ENCODE measurements at places on chromosomes 4 and X.

GRCh38 chrX:130702867-130703707, 199.9 kb downstream of the ENOX2 start:
- DNase-seq: no peak

GRCh38 chr4:146567396-146567795, 45.7 kb upstream of the SLC10A7 start:
- DNase-seq: no peak

GRCh38 chrX:116499780-116500179, 37.0 kb upstream of the CT83 start:
- no peak for DNase-seq

DNA sequence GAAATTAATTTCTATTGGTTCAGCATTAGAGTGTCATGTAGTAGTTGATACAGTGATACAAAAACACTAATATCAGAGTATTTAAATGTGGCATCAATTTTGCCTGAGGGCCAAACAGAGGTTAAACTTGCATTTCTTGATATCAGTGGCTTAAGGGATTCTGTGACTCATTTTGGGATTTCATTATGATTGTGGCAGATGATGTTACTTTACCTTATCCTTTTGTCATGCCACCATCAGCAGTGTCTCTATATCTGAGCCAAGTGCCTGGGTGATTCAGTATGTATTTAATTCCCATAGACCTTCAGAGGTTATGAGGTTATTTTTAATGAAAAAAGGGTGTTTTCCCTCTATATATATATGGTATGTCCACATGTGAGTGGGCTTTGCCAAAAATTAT, 582.9 kb downstream of the ADGRL3 start:
- DNase-seq: no peak

- no peak for DNase-seq
Observed at GRCh38 chr4:9804918-9805317, 23.5 kb downstream of the DRD5 start.

GRCh38 chr4:19623866-19624265, 627.8 kb upstream of the SLIT2 start:
- no peak for DNase-seq

- DNase-seq: no peak
Observed at GRCh38 chr4:16192631-16193518, 33.4 kb downstream of the TAPT1 start.

GRCh38 chrX:19019996-19020395, 36.1 kb upstream of the PHKA2 start:
- DNase-seq: no peak

DNA sequence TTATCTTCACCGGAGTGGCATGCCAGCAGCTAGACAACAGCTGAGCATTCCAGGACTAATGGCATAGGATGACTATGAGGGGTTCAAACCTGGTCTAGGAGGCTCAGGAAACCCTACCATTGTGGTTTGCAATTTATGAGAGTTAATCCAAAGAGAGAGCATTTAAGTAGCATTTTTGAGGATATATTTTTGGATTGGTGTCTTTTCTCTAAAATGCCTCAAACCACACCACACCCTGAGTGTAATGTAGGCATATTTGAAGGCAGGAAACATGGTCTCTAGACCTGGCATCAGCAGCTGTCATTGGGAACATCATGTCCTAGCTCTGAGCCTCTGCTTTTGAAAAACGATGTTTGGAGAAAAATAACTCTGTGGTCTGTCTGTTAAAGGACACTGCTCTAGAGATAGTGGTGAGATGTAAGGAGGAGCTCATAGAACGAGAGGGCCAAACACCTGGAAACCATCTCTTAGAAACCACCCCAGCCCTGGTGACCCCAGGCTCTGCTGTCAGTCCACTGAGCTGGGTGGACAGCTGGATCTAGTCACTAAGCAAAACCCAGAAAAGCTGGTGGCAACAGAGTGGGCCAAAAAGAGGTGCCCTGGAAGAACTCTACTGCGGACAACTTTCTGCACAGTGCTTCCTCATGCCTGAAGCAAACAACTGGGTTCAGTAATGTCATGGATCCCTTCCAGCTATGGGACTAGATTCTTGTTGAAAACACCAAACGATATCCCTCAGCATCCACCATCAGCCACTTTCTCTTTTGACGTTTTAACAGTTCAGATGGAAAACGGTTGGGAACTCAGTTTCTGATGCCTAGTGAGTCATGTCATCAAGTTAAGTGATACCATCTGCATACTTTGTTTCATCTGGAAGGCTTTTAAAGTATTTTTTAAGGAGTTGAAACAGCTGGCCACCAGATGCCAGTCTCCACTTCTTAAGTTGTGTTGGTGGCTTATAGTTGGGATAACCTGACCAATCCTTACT, 100.2 kb upstream of the C1QTNF7 start:
- no peak for DNase-seq

DNA sequence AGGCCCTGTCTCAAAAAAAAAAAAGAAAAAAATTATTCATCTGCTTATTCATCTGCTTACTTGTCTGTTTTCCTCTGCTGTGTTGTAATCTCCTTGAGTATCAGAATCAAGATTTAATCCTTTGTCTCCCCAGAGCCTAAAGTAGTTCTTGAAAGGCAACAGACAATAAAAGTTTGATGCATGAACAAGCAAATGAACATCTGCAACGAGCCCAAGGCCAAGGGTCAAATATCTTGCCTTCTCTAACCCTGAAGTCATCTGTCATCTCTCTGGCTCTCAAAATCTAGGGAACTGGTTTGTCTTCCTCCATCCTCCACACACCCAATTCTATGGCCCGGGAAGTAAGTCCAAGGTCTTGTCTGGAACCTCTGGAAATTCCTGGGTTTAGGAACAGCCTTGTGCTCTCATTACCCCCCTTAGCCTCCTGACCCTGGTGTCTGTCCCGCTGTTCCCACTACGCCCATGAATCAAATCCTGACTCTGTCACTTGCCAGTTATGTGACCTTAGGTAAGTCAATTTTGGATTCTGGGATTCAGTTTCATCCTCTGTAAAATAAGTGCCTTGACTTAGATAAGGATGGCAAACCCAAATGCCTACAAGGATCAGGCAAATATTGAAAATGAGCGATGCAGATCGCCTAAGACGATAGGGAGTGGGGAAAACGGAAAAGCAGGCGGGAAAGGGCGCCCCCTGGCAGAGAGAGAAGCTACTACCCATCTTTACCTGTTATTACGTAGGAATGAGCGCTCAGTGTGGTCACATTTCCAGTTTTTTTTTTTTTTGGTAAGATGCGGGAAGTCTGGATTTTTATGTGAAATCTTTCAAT, 102.7 kb upstream of the DHX15 start:
- no peak for DNase-seq

- no peak for DNase-seq
Observed at GRCh38 chr4:34644579-34645115, 1599.7 kb downstream of the ARAP2 start.

GRCh38 chr4:101983835-101984234, 193.3 kb downstream of the BANK1 start:
- DNase-seq: no peak

DNA sequence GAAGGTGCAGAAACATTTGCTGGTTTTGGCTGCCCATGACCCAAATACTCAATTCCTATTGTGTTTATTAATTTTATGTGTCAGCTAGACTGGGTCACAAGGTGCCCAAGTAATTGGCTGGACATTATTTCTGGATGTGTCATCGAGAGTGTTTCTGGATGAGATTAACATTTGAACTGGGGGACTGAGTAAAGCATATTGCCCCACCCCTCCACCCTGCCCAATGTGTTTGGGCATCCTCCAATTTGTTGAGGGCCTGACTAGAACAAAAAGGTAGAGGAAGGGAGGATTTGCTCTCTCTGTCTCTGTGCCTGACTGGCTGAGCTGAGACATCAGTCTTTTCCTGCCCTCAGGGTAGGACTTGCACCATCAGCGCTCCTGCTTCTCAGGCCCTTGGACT, 29.7 kb upstream of the LCORL start:
- no peak for DNase-seq

DNA sequence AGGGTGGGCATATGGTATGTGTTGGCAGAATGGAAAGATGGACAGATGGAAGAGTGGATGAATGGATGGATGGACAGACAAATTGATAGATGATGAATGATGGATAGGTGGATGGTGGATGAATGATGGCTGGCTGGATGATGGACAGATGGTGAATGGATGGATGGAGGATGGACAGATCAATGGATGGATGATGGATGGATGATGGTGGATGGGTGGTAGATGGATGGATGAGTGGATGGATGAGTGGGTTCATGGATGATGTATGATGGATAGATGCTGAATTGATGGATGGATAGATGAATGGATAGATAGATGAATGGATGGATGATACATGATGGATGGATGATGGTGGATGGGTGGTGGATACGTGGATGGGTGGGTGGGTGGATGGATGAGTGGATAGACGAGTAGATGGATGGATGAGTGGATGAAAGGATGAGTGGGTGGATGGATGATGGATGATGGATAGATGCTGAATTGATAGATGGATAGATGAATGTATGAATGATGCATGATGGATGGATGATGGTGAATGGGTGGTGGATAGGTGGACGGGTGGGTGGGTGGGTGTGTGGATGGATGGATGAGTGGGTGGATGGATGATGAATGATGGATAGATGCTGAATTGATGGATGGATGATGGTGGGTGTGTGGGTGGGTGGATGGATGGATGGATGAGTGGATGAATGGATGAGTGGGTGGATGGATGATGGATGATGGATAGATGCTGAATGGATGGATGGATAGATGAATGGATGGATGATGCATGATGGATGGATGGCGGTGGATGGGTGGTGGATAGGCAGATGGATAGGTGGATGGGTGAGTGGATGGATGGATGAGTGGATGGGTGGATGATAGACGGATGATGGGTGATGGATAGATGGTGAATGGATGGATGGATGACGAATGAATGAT, 249.6 kb downstream of the AFAP1 start:
- DNase-seq: no peak

DNA sequence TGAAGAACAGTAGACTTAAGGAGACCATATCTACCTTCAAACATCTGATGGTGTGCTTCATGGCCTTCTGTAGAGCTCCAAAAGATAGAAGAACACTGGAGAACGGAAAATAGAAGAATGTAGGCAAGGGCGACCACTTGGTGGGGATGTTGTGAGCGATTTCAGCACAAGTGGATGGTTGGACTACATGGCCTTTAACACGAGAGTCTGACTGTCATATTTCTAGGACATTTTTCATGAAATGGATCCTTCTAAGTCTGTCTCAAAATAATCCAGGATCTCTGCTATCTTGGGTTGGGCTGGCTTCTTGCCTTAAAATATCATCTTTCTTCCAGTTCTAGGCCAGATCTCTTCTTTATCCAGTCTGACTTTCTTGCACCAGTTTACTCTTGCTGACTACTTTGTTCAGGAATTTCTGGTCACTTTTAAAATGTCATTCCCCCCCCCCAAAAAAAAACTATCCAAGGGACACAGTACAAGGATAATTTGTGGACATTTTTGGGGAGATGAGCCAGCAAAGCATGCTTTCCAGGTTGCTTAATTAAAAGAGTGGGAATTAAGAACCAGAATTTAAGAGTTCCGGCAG, 1.2 kb upstream of the MID1IP1 start:
- no peak for DNase-seq

- no peak for DNase-seq
Observed at GRCh38 chr4:105741548-105741947, 33.0 kb downstream of the GSTCD start.

DNA sequence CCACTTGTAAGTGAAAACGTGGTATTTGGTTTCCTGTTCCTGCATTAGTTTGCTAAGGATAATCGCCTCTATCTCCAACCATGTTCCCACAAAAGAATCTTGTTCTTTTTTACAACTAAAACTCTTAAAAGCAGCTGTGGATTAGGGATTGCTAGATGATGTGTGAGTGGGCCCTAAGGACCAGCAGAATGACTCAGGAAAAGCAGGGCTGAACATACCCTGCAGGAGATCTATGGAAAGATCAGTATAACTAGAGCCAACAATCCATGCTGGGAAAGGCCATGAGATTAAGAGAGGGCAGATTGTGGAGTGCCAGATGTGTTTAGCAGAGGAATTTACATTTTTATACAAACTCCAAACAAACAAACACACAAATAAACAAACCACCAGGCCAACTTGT, 128.4 kb upstream of the TMEM164 start:
- DNase-seq: no peak

DNA sequence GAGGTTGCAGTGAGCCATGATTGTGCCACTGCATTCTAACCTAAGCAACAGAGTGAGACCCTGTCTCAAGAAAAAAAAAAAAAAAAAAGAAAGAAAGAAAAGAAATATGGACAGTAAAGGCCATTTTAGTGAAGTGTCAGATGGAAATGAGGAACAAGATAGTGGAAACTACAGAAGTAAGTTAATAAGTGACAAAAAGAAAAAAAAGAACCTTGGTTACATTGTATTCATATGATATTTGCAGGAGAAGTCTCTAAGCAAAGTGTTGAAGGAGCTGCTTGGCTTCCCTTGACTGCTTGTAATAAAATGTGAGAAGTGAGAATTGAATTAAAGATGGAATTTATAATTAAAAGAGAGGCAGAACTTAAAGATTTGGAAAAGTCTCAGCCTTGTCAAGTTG, 73.2 kb downstream of the HOPX start:
- no peak for DNase-seq

DNA sequence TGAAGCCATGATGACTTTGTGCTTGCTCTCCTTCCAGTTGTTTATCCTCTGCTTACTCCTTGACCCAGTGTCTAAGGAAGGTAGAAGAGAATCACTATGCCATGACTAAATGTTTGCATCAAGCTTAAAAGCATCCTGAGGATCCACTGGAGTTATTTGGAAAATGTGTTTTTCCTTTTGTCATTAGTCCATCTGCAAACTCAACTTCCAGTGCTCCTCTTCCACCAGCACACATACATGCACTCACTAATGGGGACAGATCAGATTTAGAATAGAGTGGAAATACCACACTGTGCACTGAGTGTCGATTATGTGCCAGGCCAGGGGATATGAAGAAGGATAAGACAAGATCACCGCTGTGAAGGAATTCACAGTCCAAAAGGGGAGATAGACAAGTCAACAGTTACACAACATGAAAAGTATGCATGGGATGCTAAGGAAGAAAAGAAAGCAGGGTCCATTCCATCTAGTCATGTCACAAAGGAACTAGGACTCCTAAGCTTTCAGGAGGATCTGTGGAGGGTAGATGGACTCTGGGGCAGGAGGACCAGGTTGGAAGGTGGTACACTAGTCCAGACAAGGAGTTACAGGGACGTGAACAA, 1.9 kb downstream of the OCIAD2 start:
- no peak for DNase-seq

GRCh38 chrX:70970482-70970995, 39.6 kb upstream of the SLC7A3 start:
- DNase-seq: no peak

DNA sequence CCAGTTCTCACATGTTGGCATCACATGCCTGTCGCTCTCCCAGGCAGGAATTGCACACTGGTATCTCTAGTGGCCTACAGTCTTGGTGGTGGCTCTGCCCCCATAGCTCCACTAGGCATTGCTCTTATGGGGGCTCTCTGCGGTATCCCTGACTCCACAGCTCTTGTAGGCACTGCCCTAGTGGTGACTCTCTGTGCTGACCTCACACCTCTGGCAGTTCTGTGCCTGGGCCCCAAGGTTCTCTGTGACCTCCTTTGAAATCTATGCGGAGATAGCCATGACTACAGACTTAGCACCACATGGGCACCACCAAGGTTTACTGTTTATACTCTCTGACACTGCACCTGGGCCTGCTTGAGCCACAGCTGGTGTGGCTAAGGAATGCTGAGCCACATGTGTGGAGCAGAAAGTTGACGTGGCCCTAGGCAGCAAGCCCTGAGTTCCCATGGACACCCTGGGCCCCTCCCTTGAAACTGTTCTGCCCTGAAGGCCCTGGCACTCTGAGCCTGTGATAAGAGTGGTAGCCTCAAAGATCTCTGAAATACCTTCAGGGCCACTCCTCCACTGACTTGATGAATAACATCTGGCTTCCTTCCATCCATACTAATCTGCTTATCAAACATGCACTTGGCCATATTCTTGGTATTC, 8.0 kb downstream of the SLC9B1 start:
- DNase-seq: no peak
